ENCODE measurements at places on chromosomes 1 and 21. TPM values are rescaled to one million over a fixed set of nuclear protein-coding genes. Genes with fewer than 3 reads are reported as not detected.

The CD34 gene
- total RNA-seq: 0.39 TPM

The HSD11B1 gene
- not detected for total RNA-seq

The SLC44A5 gene
- total RNA-seq: 2.7 TPM

DNA sequence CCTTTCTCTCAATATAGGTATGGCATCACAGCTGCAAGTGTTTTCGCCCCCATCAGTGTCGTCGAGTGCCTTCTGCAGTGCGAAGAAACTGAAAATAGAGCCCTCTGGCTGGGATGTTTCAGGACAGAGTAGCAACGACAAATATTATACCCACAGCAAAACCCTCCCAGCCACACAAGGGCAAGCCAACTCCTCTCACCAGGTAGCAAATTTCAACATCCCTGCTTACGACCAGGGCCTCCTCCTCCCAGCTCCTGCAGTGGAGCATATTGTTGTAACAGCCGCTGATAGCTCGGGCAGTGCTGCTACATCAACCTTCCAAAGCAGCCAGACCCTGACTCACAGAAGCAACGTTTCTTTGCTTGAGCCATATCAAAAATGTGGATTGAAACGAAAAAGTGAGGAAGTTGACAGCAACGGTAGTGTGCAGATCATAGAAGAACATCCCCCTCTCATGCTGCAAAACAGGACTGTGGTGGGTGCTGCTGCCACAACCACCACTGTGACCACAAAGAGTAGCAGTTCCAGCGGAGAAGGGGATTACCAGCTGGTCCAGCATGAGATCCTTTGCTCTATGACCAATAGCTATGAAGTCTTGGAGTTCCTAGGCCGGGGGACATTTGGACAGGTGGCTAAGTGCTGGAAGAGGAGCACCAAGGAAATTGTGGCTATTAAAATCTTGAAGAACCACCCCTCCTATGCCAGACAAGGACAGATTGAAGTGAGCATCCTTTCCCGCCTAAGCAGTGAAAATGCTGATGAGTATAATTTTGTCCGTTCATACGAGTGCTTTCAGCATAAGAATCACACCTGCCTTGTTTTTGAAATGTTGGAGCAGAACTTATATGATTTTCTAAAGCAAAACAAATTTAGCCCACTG lies 11.5 kb downstream of the HIPK1 start:
- no peak for DNase-seq

- DNase-seq: no peak
Observed at GRCh38 chr1:30417001-30417700, 306.2 kb downstream of the MATN1 start.

The NOS1AP gene
- 12.1 TPM for total RNA-seq

- no peak for DNase-seq
Observed at GRCh38 chr21:43971201-43971991, 40.7 kb upstream of the TRAPPC10 start.

GRCh38 chr1:231106347-231106746 lies 55.5 kb upstream of the TRIM67 start:
- no peak for DNase-seq

DNA sequence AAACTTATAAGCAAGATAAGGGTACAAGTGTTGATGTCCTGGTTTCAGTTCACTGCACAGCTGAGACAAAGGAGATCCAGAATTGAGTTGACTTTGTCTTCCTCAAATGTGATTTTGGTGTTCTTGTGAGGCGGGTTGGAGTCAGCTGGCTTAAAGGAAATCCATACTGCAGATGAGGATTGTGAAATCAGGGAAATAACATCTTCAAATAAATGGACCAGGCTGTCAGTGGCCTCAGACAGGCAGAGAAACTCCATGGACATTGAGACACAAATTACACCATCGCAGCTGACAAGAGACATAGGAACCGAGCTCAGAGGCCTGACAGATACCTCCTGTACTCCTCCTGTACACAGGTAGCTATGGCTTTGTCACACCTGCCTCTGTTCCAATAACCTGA lies 27.0 kb upstream of the REG4 start:
- no peak for DNase-seq

DNA sequence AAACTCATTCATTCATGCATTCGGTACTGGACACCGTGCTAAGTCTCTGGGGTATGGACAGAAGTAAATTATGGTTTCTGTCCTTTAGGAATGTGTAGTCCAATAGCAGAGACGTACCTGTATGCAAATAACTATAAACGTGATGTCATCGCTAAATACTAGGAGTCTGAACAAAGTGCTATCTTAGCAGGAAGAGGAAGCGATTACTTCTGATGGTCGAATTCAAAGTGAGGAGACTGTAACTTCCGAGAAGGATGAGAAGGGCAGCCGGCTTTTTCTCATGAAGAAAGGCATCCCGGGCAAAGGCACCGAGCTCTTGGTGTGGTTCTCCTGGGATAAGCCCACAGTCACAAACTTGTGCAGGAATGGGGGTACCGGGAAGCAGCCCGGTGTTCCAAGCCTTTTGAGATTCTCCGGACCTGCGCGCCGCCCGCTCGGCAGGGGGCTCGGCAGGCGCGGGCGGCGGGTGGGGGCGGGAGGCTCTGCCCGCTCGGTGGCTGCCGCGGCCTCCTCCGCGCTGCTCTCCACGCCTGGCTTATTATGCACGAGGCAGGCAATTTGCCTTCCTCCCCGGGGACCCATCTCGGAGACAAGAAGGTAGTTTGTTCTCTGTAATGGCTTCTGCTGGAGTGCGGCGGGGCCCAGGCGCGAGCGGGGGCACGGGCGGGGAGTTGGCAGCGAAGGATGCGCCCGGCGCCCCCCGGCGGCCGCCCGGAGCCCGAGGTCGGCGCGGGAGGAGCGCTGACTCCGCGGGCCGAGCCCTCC lies 67.5 kb upstream of the CD1D start:
- DNase-seq: no peak

- no peak for DNase-seq
Observed at GRCh38 chr1:153174624-153175023, 23.9 kb upstream of the SPRR2G start.

DNA sequence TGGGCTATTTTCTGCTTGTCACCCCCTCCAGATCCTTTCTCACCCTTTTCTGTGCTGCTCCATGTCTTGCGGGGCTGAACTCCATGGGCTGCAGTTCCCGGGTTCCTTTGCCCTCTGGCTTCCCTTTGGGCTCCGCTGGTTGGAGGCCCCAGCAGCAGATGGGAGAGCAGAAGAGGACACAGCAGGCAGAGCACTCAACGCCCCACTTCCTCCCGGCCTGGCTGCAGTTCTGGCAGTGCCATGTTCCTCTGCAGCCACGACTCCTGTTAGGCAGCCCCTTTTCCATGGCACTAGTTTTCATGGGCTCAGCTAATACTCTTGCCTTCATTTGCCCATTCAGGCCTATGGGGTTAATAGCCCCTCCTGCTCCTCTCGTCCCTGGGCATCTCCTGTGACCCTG lies 127.1 kb downstream of the TENT5C start:
- no peak for DNase-seq

GRCh38 chr1:61642475-61643232 lies 82.3 kb downstream of the TM2D1 start:
- DNase-seq: no peak

The FAAH gene
- 47.3 TPM for total RNA-seq

GRCh38 chr1:101290119-101290921 lies 53.5 kb downstream of the S1PR1 start:
- DNase-seq: no peak

The GJA5 gene
- 2.8 TPM for total RNA-seq

The APOBEC4 gene
- total RNA-seq: not detected

GRCh38 chr1:103949779-103950178 lies 200.1 kb downstream of the AMY1C start:
- no peak for DNase-seq

DNA sequence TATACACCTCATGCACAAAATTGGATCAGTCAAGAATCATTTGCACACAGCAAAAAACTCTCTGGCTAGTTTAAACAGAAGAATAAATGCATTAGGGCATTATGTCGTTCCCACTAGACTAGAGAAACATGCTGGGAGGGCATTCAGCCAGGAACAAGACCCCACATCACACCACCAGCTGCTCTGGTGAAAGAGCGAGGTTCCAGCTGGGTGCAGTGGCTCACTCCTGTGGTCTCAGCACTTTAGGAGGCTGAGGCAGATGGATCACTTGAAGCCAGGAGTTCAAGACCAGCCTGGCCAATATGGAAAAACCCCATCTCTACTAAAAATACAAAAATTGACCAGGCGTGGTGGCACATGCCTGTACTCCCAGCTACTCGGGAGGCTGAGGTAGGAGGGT lies 52.1 kb upstream of the BACE2 start:
- DNase-seq: no peak

GRCh38 chr1:156435545-156436140 lies 64.9 kb downstream of the MEF2D start:
- DNase-seq: no peak

DNA sequence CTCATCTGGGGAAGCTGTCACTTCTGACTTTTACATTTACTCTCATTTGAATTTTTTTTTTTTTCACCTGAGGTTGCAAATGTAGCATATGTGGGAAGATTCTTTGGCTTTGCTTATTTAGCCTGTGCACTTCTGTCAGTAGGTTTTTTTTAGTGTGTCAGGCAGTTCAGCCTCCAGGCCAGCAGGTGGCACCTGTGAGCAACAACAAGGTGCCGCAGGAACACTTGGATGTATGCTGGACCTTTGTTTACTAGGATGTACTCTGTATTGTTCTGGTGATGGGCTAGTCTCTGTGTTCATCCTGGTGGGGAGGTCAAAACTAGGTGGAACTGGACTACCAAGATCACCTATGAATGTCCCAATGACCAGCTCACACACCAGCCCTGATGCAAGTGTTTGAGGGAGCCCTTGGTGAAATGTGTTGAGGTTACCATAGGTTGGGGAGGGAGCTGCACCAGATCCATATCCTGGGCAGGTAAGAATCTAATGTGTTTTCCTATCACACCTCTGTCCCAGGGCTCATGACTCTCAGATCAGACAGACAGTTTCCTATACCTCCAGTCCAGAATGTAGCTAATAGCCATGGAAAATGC lies 618.2 kb downstream of the BRINP3 start:
- DNase-seq: peak; percentile 75

DNA sequence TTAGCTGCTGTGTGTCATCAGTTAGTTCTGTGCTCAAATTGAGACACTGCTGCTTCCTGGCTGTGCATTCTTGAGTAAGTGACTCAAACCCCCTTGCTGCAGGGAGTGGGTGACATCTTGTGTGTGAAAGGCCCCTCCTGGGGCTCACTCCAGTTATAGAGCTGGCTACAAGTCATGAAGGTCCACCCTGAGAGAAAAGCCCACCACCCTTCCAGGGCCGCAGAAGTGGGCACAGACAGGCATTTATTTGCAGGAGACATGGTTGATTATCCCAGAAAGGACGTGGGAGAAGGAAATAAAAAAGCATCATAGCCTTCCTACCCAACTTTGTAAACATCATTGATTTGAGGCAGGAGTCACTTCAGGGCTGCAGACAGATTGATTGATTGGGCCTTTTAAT lies 550.6 kb downstream of the MATN1 start:
- DNase-seq: no peak

DNA sequence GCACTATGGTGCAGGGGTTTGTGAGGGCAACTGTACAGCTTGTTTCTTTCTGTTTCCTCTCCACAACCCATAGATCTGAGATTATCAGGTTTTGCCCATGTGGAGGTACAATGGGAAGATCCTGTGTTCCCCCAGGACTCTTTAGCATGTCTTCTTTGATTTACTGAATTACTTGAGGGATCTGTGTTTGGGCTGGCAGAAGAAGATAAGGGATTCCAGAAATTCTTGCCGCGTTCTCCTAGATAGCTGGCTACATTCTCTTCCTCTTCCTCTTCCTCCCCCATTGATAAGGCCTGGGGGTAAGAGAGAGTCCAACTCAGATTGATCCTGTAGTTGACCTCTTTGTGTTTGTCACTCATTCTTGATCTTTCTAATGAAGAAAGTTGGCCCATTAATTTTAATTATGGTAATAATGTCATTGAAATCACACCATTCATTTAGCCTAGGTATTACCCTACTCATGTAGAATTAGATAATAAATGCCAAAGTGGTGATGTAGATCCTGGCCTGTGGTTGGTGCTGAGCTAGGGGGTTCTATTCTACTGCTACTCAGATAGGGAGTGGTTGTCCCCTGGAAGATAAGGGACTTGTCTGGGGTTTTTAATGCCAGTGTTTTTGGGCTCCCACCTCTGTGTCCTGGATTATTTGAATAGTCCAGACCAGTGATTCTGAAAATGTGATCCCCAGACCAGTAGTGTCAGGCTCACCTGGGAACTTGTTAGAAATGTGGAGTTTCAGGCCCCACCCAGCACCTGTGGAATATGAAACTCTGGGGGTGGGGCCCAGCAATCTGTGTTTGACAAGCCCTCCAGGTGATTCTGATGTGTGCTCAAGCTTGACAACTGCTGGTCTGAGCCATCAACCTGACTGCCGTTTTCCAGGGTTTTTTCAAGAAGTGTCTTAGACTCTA lies 122.2 kb downstream of the NOS1AP start:
- no peak for DNase-seq

The LHX8 gene
- 1.5 TPM for total RNA-seq

DNA sequence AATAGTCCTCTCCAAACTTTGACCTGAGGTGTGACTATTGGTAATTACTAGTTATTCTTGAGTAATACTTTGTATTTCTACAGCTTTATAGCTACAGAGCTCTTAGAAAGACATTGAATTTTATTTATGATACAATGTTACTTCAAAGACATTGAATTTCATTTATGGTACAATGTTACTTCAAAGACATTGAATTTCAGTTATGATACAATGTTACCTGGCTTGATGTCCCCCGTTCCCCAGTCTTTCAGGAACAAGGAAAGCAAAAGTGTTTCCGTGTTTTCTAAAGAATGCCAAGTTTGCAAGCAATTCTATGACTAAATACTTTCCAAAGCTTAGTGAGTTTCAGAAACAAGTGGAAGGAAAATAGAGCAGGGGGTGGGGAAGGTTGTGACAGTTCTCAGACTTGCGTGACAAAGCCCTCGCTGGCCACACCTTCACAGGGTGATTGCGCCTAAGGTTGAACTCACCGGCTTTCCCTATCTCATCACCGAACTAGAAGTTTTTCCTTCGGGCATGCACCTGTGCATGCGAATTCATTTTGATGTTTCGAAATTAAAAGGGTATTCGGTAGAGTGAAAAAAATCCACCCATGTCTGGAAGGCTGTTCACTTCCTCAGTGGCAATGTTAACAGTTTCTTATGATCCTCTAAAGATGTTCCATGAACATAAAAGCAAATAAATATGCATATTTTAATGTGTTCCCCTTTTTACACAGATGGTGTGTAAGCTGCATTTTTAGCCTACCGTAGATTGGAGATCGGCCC lies 909 bp upstream of the PAXBP1 start:
- no peak for DNase-seq

The F5 gene
- not detected for total RNA-seq

DNA sequence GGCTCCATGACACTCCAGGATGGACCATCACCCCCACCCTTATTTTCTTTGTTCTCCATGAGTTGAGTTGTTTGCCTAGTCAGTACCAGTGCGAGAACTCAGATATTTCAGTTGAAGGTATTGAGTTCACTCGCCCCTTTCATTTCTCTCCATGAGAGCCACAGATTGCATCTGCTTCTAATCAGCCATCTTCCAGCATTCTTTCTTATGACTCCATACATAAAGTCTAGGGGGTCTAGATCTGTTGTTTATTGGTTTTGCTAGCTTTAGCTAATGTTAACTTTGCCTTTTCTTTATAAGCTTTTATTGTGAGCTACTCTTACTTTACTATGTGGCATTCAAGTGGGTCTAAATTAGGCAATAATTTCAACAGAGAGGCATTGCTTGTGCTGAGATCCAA lies 71.6 kb upstream of the PDC start:
- no peak for DNase-seq

- DNase-seq: no peak
Observed at GRCh38 chr1:18174037-18174436, 66.4 kb downstream of the IGSF21 start.

GRCh38 chr1:18922319-18922726 lies 20.0 kb upstream of the ALDH4A1 start:
- DNase-seq: no peak
